Prostate gland (tissue), 2 donors: ENCODE measurements at places on chromosomes 11 and 22. TPM values are rescaled to one million over a fixed set of nuclear protein-coding genes. Genes with fewer than 3 reads are reported as not detected.

Gene PKP3
- 58.6 TPM for total RNA-seq

DNA sequence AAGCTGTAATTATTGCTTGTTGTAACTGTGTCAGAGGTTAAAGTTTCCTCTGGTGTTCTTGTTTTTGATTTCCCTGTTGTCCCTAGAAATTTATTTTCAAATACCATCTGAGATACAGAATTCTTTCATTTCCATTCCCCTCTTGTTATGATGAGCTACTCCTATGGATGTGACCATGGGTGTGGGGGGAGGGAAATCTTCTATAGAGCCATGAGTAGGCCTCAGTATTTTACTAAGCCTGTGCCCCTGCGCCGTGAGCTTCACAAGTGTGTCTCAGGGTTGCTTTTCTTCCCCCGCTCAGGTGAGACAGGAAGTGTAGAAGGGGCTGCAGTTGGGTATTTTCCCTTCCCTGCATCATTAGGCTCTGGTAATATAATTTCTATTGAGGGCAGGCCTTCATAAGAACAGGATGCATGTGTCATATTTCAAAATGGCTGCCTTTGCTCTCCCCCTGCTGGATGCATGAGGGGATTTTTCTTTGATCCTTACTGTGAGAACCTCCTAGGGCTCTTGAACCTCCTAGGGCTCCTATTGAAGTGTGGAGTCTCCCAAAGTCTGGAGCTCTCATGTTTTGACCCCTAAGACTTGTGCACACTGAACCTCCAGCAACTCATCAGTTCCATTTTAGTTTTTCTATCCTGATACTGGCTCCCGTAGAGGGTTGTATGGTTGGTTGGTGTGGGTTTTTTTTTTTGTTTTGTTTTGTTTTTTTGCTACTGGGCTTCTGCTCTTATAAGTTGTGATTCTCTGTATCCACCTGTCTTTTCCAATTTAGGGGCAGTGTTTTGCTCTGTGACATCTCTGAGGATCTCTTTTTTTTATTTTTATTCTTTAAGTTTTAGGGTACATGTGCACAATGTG, 658.2 kb downstream of the NTM start:
- no peak for DNase-seq

- no peak for DNase-seq
Measured at GRCh38 chr11:12319461-12319951, 57.9 kb upstream of the PARVA start.

DNA sequence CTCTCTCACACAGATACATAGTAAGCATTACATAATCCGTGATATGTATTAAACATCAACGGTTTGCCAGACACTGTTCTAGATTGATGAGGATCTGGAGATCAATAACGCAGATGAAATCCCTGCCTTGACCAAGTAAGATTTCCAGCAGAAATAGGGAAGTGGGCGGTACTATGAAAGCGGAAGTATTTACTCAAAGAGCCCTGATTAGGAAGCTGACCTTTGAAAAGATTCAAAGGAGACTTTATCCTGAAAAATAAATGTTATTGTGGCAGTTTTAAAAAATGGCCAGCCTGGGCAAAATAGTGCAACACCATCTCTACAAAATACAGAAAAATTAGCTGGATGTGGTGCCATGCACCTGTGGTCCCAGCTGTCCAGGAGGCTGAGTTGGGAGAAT, 26.8 kb downstream of the GAB2 start:
- no peak for DNase-seq

- DNase-seq, result no peak
Measured at GRCh38 chr22:43878831-43879550, 12.8 kb downstream of the PNPLA5 start.

GRCh38 chr11:86502137-86502642, 127.5 kb downstream of the CCDC81 start:
- DNase-seq, result no peak

DNA sequence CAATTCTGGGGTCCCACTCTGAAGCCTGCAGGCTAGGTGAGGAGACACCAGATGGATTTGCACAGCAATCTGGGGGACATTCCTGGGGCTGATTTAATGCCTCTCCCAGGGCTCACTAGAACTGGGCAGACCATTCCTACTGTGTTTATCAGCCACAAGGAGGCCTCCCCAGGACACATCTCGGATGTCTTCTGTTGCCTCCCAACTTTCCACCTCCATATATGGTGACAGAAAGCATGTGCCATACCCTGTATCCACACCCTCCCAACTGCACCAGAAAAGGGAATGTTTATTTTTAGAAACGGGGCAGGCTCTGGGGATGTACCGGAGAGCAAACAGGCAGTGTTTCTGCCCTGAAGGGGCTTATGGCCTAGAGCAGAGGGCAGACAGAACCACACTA, 181.8 kb downstream of the CSNK2A3 start:
- no peak for DNase-seq

Gene MMP7
- 115 TPM for total RNA-seq

DNA sequence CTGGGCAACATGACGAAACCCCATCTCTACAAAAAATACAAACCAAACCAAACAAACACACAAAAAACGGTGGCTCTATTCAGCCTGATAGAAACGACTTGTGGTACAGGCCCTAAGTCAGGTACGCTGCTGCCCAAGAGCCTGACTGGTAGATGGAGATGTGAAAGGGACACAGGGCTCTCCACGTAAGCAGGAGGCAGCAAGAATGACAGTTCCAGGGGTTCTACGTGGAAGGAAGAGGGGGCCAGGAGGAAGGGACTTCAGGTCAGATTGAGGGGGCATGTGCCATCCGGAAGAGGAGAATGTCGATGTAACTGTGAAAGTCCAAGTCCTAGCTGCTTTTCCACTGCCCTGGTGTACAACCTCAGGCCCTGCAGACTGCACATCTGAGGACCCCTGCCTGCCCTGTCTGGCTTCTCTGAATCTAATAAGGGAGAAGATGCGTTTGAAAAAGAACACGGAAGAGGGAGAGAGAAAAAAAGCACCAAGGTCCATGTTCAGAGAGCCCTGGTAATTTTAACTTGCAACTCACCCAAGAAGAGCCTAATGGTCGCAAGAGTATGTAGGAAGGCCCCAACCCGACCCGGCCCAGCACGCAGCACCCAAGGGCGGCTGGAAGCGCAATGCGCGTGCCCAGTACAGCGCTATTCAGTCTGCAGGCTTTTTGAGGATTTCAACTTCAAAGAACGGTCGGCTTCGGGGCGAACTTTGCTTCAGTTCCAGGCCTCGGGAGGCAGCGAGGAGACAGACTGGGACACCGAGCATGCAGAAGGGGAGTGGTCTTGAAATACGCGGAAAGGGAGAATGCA, 909 bp upstream of the ZNRD2 start:
- no peak for DNase-seq

DNA sequence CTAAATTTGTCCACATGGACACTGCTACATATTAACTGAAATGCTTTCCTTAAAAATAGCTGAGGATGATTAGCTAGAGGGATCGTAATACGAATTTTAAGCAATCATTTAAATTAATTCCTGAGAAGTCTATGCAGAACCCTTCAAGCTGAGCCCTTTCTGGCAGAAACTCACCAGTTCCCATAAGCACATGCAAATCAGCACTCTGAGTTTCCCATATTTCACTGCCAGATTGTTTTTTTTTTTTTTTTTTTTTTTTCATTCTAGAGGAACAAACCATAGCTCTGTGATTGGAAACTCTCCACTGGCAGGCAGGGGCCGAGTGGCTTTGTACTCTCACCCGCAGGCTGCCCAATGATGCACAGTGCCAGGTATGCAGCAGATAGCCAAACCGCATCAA, 145.6 kb downstream of the EFCAB6 start:
- no peak for DNase-seq

DNA sequence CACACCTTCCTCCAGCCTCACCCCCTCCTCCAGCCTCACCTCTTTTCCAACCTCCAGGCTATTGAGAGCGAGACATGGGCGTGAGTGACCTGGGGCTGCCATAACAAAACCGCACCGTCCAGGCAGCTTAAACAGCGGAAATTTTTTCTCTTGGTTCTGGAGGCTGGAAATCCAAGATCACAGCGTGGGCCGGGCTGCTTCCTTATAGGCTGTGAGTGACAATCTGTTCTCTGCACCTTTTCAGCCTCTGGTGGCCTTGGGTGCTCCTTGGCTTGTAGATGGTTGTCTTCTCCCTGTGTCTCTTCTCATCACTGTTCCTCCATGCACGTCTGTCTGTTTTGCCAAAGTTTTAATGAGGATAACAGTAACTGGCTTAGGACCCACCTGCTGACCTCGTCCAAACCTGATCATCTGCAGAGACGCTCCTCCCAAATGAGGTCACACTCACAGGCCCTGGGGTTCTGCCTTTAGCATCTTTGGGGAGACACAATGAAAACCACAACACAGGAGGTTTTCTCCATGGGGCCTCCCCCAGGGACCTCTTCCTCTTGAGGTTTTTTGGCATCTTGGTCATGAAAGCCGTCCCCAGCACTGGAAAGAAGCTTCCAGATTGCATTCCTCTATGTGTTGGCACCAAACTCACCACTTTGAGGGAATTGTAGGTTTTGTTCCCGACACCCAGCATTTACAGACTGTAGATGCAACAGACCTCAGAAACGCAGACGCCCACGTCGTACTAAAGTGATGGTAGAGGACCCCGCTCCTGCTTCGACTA, 878.1 kb downstream of the BRD1 start:
- DNase-seq, result peak; percentile 1

DNA sequence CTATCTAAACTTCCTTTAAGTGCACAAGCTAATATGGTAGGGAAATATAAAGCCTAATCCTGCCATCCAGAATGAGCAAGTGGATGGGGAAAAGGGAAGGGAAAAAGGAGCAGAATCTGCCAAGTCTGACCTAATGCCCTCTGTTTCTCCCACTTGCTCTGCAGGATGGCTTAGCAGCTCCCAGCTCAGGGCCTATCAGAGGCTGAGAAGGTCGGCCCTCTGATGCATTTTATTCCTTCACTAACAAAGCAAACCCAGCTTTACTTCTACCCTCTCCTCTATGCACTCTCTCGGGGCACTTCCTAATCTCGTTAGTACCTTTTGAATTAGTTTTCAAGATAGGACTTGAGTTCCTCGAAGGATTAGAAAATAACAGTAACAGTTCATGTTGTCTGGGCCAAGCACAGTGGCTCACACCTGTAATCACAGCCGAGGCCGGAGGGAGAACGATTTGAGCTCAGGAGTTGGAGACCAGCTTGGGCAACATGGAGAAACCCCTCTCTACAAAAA, 9.9 kb upstream of the OR51V1 start:
- no peak for DNase-seq

Gene IRAG1
- 43.6 TPM for total RNA-seq

Gene OR4C3
- not detected for total RNA-seq

Gene PIH1D2
- total RNA-seq, result 1.1 TPM

GRCh38 chr22:22946131-22946530, 58.5 kb downstream of the IGLL5 start:
- no peak for DNase-seq

GRCh38 chr11:96400697-96401096, 10.9 kb downstream of the JRKL start:
- no peak for DNase-seq

DNA sequence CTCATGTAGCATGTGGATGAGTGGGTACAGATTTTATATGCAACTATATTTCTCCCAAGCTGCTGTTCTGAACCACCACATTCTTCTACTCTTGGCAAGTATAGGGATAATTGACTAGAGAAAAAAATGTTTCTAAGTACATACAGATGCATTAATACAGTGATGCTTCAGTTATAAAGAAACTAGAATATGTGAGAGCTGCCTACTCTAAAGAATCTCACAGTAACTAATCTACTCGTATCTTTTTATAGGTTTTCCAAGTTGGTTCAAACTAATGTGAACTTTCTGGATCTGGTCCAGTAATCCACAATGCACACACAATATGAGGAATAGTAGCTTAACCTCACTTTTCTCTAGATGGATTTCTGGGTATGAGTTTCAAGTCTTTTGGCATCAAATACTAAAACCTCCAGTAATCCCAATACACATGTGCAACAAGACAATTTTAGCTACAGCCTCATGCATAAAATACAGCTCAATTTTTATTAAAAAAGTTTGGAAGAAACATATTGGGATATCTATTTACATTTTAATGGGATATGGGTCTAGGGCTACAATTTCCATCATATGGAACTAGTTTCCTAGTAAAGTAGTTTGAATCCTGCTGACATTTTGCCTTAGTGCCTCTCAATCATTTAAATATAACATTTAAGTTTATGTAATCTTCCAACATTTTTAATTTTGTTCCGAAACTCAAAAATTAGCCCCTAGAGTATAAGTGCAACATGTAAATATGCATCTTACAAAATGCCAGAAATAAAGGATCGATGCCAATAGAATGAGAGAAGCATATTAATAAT, 2209.7 kb downstream of the LRRC4C start:
- DNase-seq, result no peak

DNA sequence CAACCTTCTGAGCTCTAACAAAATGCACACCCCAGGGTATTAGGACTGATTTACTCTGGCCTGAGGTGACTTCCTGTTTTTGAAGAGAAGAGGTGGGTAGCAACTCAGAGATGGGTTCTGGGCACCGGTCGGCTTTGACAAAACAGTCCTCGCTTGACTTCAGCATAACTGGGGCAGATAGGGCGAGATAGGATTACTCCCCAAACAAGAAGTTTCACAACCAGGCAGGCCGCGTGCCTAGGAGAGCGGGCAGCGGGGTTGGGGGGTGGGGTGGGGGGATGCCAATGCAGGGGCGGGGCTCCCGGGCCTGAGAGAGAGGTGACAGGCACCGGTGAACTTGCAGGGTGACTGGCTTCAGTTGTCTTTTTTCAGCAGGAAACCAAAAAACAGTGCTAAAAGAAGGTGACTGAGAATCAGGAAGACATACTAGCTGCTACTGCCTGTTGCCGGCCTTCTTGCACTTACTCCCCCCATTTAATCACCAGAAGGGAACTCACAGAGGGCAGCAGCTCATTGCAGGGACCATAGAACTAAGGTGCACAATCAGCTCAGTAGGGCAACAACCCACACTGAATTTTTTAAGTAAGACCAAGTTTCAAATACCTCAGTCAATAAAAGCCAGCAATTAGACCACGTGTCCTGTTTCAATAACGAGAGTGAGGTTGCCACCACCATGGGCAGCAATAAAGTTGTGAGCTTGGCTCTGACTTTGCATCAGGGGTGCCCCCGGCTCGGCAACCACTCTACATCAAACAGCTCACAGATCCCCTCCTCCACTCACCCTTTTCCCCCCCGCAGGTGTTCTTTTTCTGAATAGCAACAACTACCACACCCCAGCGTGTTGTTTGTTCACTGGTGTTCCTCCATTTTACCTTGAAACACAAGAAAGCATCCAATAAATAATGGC, 37.2 kb upstream of the ETS1 start:
- DNase-seq, result peak; percentile 51

- no peak for DNase-seq
Measured at GRCh38 chr22:25712661-25713400, 29.2 kb upstream of the MYO18B start.

Gene FAR1
- 28.0 TPM for total RNA-seq

Gene HTR3A
- total RNA-seq, result not detected

GRCh38 chr22:19984201-19984753, 32.3 kb downstream of the ARVCF start:
- DNase-seq, result no peak

GRCh38 chr11:78331711-78332110, 85.9 kb downstream of the GAB2 start:
- no peak for DNase-seq

DNA sequence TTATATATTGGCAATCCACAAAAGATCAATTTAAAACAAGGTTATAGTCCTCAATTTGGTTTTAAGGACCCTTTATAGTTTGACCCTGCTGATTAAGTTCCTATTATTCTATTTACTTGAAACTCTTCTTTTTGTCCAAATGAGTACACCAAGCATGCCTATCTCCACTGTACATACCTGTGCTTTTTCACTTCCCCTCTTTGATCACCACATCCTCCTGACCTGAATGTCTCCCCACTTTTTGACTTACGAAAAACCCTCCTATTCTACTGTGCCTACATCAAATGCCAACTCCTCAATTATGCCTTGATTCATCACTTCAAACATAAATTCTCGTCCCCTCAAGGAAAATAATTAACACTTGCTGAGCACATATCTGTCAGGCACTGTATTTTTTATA, 113.5 kb downstream of the SOX6 start:
- DNase-seq, result no peak
